ENCODE measurements at places on chromosomes 7 and 10. TPM values are rescaled to one million over a fixed set of nuclear protein-coding genes. Genes with fewer than 3 reads are reported as not detected.

Gene NUTM2E
- total RNA-seq: not detected

Gene FAM200A
- total RNA-seq: 14.0 TPM

Gene CUTC
- total RNA-seq: 51.7 TPM

DNA sequence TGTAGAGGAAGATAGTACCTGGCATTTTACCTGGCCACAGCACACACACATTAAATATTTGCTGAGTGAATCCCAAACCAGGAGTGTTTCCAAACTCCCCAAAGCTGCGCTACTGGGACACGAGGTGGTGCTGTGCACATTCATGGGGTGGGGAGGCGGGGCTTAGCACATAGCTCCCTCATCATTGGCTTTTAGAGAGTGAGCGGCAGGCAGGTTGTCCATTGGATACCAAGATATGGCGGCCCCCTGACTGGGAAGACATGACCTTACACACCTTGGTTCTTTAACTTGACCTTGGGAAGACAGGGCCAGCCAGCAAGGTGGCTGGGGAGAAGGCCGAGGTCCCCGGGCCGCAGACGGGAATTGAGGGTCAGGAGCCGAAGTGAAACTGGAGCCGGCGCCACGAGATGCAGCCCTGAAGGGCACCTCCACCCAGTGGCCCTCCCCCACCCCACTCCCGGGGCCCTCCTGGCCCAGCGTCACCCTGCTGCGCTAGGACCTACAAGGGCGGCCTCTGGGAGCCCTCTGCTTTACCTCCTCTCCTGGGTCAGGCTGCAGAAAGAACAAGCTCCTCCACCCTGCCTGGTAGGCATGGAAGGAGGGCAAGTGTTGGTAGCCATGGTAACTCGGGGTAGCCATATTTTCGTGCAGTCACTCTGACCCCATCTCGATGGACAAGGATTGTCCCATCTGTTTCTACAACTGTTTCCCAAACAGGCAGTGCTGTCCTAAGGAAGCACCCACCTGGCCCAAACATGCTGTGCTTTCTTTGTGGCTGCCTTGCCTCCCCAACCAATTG is 24.0 kb downstream of the TMEM176A start:
- DNase-seq: no peak

DNA sequence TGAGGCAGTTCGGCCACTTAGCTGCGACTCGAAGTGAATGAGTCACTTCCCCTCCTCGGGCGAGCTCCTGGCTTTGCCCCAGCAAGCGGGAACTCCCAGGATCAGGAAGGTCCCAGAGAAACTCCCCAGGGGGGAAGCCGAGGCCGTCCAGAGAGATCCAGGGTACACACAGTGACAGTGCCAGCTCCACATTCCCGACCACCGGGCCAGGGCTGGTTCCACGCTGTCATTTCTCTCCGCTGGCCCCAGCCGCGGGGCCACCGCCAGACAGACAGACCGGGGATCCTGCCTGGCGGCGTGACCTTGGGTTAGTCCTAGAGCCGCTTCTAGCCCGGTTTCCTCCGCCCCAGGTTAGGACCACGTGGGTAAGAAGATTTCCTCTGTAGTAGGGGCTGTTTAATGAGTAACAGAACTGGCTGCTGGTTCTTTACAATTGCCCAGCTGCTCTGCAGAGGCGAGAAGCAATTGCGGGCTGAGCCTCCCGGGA is 463 bp upstream of the UPP1 start:
- peak; percentile 92 for DNase-seq

DNA sequence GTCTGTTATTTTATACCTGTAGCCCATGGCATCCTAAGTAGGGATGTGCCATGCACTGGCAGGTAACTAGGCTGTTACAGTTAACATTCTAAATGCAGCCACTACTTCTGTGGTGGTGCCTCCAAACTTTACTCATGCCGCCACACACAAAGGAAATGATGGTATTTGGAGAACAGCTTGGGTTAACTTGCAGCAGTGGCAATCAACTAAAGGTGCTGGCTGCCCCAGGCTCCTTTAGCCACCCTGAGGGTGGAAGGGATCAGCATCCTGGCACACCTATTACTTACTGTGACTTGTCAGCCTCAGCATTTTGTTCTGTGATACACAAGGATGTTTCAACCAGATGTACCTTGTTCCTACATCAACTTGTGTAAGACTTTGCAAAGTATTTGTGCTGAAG is 221.8 kb upstream of the PPP1R3A start:
- no peak for DNase-seq

DNA sequence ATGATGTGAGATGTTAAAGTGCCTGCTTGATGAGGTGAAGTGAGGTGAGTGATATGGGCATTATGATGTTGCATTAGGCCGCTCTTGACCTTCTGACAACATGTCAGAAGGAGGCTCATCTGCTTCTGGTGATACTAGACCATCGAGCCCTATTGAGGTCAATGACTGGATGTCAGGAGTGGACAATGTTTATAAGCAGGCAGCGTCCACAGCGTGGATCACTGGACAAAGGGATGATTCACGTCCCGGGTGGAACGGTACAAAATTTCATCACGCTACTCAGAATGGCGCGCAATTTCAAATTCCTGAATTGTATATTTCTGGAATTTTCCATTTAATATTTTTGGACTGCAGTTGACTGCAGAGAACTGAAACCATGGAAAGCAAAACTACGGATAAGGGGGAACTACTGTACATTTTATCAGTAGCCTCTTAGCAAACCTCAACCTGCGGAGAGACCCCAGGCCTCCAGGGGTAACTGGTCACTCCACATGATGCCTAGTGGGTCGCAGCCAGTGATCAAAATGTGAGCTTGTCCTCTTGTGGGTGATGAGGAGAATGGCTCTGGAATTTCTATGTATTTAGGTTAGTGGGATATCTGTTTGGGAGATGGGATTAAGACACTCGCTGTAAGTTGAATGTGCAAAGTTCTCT is 5.7 kb upstream of the ZCCHC24 start:
- no peak for DNase-seq

DNA sequence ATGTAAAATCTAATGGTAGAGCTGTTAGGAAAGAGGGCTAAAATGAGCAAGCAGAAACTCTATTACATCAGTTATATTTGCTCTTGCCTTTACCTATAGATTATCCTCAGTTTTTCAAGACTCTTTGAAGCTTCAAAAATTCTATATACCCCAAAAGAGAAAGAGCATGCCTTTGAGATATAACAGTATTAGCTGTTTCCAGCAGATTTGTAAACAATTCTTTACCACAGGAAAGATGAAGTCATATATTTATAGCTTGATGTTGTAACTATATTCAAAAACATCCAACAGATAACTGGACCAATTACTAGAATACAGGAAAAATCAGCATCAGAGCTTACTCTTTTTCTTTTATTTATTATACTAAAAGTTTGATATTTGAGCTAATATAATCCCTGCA is 416.2 kb upstream of the TPK1 start:
- DNase-seq: no peak

- peak; percentile 65 for DNase-seq
Measured at GRCh38 chr7:36967387-36967786, 243.1 kb upstream of the AOAH start.

DNA sequence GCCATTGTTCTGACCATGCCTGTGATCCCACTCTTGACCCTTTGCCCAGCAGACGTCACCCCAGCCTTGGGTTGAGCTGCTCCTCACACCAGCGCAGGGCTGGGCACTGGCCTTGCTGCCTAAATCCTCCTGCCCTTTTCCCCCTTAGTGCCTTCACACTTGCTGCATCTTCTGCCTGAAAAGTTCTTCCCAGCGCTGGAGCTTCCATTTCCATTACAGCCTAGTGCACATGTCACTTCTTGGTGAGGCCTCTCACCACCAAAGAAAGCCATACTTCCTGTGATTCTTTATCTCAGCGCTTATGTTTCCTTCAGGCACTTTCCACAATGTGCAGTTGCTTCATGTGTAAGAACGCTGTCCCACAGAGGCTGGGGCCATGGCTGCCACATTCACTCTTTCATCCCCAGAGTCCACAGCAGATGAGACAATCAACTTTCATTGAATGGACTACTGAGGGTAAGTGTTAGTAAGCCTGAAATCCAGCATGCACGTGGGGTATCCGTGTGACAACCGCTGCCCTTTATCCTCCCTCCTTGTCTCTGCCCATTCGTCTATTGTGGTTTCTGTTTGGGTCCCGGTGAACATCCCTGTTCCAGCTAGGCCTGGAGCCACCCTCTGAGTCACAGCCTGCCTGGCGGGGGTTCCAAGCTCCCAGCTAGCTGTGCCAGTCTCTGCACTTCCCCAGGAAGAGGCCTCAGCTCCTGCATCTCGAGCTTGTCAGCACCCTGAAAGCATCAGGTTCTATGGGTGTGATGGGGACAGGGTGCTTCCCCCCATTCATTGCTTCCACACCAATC is 37.3 kb downstream of the ADRA2A start:
- no peak for DNase-seq

- no peak for DNase-seq
Measured at GRCh38 chr10:123470336-123470921, 195.7 kb upstream of the GPR26 start.

DNA sequence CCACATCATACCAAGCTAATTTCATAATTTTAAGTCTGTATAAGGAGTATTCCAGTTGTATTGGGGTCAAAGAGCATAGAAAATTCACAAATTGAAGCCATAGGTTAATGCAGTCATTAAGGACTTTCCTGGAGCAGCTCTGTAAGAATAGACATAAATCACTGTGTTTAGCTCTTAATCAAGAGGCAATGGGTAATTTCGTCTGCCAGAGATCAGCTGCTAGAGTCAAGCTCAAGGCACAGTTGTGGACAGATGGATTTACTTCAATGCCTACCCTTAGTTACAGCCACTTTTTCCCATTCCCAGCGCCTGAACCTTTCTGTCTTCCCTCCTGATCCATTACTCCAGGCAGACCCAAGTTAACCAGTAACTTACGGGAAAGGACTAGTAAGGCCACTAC is 40.6 kb upstream of the AGBL3 start:
- no peak for DNase-seq

GRCh38 chr7:38171623-38172391 is 6.2 kb upstream of the STARD3NL start:
- no peak for DNase-seq

- DNase-seq: no peak
Measured at GRCh38 chr10:33165911-33166310, 168.6 kb downstream of the NRP1 start.

DNA sequence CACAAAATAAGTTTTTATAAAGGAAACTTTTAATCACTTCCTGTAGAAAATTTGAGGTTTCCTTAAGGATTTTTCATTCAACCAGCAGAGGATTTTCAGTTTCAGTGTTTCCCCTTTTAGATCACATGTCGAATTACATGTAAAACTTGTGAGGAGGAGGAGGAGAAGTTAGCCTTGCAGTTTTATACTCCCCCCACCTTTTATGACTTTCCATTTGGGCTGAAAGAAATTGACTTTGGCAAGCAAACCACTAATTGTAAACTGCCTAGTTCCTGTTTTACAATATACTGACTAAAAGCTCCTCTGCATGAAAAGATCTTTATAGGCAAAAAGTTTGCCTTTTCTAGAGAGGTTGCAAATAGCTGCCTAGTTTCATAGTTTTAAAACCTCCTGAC is 3.0 kb downstream of the BAMBI start:
- no peak for DNase-seq

DNA sequence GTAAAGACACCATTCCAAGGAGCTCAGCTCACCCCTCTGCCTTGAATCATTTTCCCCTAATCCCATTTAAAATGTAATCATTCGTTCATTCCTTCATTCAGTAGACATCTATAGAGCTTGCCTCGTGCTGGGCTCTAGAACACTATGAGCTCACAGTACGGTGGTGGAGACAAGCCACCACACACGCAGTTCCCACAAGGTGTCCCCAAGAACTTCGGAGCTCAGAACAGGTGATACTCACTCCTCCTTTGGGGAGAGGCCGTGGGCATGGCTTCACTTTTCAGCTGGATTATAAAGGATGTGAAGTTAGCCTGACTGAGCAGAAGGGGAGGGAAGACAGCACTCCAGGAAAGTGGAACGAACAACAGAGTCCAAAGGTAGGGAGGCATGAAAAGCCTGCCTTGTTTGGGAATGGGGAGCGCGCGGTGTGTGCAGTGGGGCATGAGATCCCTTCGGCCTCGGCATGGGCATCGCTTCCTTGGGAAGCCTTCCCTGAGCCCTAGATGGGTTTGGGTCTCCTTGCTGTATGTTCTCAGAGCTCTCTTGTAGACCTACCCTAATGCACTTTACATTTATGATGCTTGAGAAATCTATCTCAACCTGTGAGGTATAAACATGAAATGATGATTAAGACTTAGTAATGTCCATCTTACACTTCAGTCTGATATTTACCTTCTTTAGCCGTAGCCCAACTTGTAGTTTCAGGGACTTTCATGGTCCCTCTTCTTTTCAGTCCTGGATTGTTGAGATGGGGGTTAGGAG is 809 bp upstream of the OGA start:
- DNase-seq: no peak

DNA sequence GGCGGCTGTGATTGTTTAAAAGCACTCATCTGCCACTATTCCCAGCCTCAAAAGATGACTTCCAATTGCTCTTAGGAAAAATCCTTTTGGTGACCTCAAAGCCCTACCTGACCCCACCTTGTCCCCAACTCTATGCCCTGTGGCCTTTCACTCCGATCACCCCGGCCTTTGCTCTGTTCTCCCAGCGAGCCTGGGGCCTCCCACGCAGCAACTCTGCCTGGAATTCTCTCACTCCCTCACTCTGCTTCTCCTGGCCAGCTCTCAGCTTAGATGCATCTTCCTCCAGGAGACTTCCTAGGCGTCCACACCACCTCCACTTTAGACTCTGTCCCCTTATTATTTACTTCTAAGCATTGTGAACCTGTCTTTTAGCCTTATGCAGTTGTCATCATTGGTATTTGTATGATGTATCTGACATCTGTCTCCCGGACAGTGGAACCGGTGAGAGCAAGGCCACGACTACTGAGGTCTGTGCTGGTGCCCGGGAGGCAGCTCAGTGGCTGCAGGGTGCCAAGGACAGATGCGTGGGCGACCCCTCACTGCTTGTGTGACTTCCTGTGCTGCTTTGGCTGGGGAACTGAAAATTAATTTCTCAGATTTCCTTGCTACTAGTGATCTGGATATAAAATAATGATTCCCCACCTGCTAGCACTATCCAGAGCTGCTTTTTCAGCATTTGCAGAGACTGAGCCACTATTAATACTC is 63.0 kb downstream of the PIP4K2A start:
- DNase-seq: no peak

DNA sequence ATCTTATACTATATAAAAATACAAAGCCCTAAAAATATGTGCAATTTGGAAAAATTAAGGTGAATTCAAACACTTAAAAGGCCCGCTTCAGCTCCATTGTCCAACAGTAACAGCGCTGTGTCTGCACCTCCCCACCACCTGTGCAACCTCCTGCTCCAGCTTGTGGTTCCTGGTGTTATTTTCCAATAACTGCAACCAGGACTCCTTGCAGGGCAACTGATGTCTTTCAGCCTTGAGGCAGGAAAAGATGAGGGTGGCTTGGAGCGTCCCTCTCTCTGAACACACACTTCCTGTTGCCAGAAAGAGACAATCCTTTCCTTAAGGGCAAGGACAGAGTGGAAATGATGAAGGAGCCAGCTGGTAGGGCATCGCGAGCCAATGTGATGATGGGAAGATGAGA is 336.0 kb downstream of the GLRX3 start:
- no peak for DNase-seq
